ENCODE measurements at places on chromosomes 7 and 10.

- DNase-seq, result peak; percentile 2
Observed at GRCh38 chr7:87935384-87935706, 1.3 kb downstream of the ADAM22 start.

DNA sequence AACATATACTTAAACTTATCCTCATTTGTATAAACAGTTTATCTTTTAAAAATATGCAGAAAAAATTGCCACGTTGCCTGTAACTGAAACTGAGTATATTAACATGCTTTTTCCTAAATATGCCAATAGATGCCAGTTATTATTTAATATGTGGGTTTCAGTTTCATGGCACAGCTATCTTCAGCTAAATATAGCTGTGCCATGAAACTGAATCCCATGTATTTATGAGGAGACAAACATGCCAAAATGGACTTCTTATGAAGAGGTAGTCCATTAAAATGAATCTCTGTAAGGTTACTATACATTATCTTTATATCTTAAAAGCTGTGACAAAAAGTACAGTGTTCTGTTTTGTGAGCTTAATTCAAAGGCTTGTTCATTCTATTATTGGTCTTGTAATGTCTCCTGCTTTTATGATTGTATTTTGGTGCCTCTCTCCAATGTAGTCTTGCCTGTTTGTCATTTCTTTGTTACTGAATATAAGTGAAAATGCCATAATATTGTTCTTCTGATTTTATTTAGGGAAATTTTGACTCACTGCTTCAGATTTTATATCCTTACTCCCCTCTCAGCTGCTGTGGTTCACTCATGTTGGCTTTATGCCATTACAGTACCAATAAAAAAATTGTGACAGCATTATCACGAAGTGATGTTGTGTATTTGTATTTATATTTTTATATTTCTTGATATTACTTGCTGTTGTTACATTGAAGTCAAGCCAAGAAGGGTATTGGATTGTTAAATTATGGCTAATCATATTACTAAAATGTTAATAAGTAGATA lies 34.3 kb upstream of the CACNA2D1 start:
- DNase-seq, result no peak

- no peak for DNase-seq
Observed at GRCh38 chr7:36863901-36864701, 139.8 kb upstream of the AOAH start.

- DNase-seq, result no peak
Observed at GRCh38 chr7:124084024-124084423, 51.2 kb upstream of the TMEM229A start.

DNA sequence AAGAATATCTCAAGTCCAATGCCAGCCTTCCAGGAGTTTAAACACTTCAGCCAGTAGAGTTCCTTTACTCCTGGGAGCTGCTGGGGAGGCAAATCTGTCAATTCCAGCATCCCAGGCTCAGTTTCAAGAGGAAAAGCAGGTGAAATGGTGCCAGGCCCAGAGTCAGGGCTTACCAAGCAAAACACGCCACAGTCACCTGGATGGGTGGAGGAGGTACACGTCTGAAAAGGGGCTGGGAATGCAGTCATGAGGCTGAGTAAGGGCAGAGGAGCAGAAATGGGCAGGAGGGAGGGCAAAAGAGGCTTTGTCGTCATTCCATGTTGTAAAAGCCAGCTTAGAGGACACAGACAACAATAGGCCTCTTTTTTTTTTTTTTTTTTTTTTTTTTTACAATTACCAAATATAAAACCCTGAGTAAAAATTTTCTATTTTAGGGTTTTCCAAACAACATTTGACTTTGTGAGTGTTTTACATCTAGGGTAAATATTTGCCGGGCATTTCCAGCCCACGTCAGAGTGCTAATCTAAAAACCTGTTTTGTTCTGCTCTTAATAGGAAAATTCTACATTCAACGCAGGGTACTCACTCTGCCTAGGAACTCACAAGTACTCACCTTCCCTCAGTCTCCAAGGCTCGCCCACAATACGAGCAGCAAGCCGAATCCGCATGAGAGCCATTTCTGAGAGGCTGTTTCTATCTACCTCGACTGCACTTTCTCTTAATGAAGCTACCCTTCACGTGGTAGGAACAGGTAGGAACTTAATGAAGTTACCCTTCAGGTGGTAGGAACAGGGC lies 21.2 kb downstream of the GFRA1 start:
- no peak for DNase-seq

GRCh38 chr10:63611078-63611477 lies 89.9 kb downstream of the REEP3 start:
- DNase-seq, result no peak

DNA sequence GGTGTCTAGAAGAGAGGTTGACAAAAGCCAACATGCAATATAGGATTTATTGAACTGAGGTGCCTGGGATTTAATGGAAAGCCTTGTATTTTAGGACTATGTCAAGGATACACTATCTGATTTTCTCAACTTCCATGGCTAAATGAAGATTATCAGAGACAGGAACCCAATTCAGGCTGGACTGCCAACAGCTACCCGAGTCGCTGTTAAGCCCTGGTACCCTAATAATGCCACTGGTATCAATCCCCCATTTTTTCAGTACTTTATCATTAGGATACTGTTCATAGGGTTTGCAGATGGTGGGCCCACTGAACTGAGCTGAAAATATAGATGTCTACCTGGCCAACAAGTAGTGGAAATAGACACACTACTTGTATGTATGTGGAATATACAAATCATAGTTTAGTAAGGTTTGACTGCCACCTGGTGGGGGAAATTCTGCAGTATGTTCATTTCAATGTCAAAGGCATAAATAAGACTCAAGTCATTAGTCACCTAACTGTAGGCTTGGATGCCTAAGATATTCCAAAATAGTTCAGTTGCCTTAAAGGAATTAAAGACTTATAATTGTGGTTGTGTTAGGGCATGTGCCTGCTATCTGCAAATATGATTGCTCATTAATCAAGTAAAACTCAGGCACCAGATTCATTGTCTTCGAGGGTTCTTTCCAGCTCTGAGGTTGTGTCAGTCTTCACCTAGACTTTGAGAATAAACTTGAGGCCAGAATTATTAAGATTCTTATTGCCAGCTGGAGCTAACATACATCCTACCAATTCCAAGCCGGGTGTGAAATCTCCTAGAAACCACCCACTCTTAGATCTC lies 34.1 kb upstream of the NOBOX start:
- DNase-seq, result peak; percentile 79

DNA sequence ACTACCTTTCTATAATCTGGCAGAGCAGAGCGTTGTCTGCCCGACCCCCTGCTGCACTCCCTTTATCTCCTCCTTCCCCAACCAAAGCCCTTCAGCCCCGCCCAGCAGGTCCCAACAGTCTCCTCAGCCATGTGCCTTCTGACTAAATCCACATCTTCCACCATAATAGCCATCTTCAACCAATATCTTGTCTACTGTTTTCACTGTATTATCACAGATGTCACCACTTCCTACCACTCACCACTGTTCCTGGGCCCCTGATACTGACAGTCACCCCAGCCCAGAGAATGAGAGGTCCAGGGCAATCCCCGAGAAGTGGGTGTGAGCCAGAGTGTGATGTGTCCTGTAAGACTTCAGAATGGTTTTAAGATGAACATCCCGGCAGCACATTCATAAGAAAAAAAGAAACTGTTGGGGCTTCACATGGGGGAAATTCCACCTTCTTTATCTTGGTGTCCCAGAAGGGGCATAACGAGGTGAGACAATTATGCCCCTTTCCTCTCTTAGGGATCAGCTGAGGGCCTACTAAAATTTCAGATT lies 25.3 kb downstream of the CCDC6 start:
- no peak for DNase-seq

- DNase-seq, result no peak
Observed at GRCh38 chr7:106019470-106019820, 56.4 kb downstream of the CDHR3 start.

- no peak for DNase-seq
Observed at GRCh38 chr10:110535958-110536891, 31.3 kb upstream of the SMC3 start.

DNA sequence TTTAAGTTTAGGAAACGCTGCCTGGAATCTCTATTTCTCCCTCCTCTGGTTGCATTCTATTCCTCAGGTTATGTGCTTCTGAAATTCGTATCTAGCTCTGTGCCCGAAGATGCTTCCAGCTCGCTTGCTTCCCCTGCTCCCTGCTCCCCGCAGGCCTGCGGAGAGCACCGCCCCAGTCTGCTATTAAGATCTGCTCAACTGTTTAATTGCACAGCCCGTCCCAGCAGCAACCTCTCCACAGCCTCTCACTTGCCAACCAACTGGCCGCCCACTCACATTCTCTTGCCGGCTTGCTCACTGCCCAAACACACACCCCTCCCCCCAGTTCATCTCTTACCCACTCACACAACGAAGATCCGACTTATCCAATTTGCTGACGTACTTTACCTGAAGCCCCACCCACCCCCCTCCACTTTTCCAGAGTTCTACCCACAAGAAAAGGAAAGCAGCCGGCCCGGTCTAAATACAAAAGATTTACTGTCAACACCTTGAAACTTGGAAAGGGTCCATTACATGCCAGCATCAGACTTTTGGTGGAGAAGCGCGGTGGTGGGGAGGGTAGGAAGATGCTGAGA lies 167.3 kb upstream of the KLF14 start:
- DNase-seq, result no peak

- DNase-seq, result no peak
Observed at GRCh38 chr7:101277155-101277554, 32.3 kb upstream of the FIS1 start.

DNA sequence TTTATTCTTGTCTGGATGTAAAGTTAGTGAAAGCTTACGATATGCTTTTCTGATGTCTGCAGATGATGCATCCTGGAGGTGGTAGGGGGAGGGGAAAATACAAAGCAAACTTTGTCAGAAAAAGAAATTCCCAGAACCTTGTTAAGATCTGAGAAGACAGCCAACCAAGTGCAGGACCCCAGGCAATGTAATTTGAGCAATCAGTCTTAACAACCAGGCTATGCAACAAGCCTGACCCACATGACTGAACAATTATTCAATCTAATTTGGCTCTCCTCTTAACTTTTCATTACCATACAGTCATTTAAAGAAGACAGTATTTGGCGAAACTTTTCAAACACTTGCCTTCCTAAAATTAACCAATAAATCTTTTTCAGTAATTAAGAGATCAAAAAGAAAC lies 74.5 kb downstream of the DNAJC1 start:
- DNase-seq, result peak; percentile 32

GRCh38 chr7:1473864-1474512 lies 14.7 kb upstream of the MICALL2 start:
- peak; percentile 93 for DNase-seq

DNA sequence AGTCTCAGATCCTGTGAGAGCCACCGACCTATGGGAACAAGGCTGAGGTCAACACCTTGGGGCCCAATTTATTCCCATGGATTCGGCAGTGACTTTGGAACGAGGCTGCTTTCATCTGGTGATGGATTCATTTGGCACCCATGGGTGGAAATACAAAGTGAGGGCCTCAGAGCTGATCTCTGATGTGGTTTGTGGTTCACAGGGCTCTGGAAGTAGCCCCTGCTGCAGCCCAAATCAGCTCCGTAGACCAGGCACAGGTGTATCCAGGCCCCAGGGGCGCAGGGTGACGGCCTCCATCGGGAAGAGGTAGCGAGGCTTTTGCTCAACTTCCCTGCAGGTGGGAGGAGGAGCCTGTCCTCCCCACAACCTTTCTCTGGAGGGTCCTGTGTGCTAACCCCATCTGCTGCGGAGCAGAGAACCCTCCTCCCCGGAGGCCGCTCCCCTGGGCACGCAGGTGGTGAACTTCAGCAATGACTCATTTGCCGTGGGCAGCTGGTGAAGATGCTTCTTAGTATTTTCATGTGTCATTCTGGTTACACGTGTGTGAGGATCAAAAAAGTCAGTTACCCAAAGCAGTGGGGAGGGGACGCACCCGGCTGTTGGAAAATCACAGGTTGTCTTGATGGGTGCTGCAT lies 7.5 kb upstream of the JAKMIP3 start:
- no peak for DNase-seq

- no peak for DNase-seq
Observed at GRCh38 chr7:79175374-79175773, 278.1 kb downstream of the MAGI2 start.

DNA sequence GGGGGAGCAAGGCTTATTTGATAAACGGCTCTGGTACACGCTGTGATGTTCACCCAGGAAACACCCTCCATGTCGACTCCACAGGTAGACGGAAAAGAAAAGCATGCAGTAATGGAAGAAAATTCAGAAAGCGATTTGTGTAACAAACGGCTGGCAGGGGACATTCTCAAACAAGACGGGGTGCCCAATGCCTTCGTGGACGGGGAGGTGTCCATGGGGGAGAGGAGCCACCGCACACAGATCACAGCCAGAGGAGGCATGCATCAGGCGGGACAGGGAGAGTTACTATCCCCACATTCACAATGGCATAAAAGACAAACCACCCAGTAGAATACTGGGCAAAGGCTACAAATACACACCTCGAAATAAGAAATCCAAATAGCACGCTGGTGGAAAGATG lies 20.1 kb downstream of the CNPY1 start:
- no peak for DNase-seq

- DNase-seq, result no peak
Observed at GRCh38 chr10:50332108-50332842, 81.0 kb upstream of the ASAH2 start.

DNA sequence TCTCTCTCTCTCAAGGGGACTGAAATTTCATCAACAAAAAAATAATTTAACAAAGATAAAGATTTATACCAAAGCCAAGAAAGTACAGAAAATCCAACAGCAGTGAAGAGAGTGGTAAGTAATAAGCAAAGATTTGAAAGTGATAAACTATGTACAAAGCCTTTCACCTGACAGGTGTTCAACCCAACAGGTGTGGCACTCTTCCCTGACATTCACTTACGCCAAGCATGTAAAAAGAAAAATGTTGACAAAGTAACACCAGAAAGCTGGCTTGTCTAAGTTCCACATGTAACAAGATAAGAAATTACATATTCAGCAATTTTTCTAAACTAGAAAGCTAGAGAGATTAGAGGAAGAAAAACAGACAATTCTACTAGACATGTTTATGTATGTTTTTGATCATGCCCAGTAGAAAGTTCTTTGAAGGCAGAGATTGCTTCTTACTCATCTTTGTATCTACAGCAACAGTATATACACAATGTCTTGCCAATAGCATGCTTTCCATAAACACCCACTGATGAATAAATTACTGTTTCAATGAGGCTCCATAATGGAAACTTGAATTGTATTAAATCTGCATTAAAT lies 468.5 kb downstream of the PARD3 start:
- DNase-seq, result peak; percentile 18

- DNase-seq, result no peak
Observed at GRCh38 chr10:112122827-112123226, 60.7 kb downstream of the GPAM start.

DNA sequence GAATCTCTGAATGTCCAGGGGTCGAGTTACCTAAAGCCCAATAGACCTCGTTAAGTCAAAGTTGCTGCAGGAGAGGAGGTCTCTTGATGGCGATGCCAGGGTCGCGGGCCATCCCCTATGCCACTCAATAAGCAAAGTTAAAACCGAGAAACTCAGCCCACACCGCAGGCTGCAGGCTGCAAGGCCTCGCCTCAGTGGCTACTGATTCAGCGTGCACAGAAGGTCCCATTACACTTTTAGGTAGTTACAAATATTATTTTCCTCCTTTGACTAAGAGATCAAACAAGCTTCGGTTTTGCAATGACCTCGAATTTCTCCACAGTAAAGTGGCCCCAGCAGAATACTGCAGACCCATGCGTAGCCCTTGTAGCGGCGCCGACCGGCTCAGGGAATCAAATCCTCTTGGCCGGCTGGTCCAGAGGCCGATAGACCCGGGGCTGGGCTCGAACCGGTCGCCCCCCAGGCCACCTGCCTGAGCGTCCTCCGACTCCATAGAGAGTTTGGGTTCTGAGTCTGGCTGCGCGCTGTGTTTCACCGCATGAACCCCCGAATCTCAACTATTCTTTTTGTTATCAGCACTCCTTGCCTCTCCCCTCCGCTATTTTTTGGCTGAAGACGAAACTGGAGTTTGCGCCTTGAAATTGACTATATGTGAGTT lies 2.3 kb downstream of the C1QL3 start:
- DNase-seq, result no peak

All from tongue (tissue), 3 donors.